ENCODE measurements at places on chromosomes 2 and 18.

DNA sequence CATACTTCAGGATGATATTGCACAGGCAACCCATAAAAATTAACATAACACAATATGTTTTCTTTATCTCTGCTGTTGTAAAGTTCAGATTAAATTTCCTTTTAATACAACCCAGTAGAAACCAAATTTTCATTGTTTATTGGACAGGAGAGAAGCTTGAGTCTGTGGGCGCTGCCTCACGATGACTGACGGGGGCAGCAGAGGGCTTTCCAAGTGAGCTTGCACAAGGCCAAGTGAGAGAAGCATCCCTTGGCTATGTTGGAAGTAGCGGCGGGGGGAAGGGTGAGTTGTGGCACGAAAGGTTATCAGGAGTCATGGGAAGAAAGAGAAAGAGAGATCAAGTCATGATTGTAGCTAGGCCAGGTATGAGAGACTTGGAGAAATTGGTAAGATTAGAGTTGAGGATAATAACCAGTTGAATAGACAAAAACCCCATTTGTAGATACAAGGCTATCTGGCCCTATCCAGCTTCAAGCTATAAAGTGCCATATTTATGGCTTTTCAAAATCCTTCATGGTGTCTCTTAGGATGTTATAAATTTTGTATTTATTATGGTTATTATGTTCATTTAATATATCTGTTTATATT lies 413.7 kb upstream of the FAM98A start:
- DNase-seq: peak; percentile 4

DNA sequence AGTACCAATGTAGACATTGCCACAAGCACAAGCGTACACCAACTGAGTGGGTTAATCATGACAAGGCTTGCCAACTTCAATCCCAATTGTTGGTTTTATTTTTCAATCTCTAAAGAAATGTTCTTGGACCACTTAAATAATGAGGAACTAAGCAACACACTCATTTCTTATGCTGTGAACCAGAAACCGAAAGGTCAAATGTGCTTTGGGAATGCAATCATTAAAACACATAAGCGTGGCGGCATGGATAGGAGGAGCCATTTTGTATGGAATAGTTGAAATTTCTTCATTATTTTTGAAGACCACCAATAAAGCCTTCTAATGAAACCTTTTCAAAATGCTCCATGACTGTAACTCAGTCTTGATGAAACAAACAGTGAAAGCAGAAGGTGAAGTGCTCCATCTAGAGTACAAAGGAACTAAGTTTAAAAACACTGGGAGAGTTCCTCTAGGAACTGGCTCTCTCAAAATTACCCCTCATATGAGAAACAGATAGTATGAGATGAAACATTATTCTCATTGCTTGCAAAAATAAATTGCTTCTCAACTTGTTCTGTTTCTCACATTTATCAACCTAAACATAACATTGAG lies 113.2 kb upstream of the CHST9 start:
- no peak for DNase-seq

- no peak for DNase-seq
Observed at GRCh38 chr2:181126311-181126868, 146.0 kb downstream of the UBE2E3 start.

DNA sequence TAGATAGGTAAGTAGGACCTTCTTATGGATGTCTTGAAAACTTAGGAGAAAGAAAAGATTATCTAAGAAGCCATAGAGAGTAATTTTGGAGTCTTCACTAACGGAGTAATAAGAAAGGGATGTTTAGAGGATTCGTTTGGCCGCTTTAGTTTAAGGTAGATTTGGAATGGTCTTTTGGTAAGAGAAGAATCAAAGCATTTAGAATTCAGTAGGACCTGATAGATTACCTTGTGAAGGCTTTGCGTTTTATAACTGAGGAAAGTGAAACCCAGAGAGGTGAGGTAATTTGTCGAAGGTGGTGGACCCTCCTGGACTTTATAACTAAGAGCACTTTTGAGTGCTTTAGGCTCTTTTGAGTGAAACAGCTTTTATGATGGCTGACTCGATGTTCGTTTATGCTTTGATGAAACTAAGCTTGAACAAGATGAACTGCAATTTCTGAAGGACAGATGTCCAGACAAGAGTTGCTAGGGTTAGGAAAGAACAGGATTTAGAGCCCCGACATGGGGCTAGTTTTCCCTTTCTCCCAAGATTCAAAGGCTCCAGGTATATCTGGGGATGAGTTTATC lies 1.3 kb downstream of the MYL12B start:
- no peak for DNase-seq

DNA sequence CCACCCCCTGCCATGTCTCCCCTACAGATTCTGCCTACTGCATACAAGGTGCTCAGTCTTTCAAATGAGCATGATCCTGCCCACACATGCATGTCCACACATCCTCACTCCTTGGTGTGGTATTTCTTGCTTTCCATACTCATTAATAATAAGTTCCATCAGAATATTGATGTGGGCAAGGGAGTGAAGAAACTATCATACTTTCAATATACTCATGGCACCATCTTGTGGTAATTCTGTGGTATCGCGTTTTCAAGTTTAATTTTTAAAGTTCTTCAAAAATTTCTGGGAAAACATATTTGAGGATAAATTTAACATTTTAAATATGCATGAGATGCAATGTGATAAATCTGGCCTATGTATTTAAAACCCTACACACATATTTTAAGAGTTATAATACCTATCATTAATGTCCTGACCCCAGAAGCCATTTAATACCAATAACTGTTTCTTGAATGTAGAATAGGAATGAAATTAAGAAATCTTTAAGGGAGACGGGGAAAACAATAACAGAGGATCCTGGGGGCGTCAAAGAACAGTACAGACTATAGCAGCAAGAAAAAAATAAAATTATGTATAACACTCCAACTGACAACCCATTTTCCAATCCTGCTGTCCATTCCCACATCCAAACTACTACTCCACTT lies 110.1 kb downstream of the ZNF385B start:
- peak; percentile 19 for DNase-seq

DNA sequence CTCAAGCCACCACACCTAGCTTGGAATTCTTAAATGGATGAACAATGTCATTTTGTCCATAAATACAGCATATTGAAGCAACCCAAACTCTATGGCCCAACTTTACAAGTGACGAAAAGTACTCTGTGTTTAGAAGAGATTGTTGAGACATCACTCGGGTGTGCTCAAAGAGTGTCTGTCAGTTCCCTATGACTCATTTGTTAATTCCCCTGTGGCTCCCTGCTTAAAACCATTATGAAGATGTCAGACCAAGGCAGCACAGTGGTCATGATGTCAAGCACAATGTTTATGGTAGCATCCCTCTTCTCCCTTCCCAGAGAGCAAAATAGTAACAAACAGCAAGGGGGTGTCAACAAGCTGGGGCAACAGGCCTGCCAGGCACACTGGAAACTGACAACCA lies 3.0 kb downstream of the LYG1 start:
- peak; percentile 8 for DNase-seq

DNA sequence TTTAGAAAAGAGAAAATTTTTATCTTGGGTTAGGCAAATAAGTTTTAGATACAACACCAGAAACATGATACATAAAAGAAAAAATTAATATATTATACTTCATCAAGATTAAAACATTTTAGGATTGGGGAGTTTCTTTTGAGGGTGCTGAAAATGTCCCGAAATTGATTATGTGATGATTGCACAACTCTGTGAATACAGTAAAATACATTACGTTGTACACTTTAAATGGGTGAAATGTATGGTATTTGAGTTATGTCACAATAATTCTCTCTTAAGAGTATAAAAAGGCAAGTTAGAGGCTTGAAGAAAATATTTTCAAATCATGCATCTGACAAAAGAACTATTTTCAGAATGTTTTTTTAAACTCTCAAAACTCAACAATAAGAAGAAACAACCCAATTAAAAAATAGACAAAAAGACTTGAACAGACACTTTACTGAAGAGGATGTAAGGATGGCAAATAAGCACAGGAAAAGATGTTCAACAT lies 36.2 kb upstream of the INO80C start:
- DNase-seq: no peak

DNA sequence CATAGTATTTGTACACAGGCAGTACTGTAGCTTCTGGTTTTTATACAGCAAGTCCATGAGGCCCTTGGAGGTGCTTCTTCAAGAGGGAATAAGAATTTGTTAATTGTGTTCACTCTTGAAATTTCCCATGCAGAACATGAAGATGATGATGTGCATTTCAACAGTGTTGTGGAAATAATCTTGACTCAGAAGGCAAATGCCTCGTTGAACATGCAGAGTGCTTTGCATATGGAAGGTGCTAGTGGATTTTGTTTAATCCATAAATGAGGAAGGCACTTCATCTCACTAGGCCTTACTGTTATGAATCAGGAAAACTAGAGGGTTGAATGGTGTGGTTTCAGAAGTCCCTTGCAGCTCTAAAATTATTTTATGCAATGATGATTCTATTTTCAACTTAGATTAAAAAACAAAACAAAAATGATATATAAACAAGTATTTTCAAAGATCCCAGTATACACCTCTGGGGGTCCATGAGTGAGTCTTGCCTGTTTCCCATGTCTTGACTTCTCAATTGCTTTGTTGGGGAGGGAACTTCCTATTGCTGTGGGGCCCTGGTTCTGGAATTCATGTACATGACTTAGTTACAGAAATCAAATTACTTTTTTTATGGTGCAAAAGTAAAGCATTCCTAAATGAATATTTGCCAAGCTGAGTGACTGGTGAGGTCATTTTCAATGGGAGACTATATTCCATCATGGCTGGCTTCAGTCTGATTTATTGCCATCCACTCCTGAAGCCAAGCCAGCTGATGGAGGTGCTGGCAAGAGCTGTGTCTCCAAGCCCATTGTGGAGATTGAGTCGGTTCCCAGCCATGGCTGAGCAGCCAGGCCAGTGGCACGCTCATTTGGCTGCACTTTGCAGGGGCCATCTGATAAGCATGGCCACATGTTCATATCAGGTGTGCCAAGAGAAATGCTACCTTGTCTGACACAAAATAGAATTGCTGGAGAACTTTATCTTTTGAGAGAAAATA lies 56.5 kb downstream of the MGAT5 start:
- DNase-seq: no peak

- no peak for DNase-seq
Observed at GRCh38 chr2:22282220-22282619, 1102.8 kb upstream of the KLHL29 start.

DNA sequence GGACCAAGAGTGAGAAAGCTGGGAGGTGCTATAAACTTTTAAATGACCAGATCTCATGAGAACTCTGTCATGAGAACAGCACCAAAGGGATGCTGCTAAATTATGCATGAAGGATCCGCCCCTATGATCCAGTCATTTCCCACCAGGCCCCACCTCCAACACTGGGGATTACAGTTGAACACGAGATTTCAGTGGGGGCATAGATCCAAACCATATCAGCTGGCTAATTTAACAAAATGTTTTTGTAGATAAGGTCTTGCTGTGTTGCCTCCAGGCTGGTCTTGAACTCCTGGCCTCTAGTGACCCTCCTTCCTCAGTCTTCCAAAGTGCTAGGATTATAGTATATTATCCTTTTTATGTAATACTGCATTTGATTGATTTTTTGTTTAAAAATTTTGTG lies 56.0 kb downstream of the NBEAL1 start:
- DNase-seq: no peak

DNA sequence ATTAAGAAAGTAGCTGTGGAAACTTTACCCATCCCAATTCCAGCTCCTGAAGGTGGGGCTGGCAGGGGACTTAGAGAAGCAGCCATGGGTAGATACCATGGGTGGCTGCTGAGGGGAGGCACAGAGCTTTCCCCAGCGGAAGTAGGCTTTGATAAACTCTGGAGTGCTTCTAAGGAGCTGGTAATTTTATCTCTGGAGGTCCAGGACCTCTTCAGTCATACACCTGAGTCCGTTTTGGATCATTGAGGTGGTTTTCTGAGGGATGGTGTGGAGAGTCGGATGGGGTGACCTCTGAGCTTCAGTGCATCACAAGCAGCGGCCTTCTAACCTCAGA lies 36.7 kb upstream of the BMP10 start:
- no peak for DNase-seq

- no peak for DNase-seq
Observed at GRCh38 chr2:118718921-118719320, 128.5 kb downstream of the EN1 start.

DNA sequence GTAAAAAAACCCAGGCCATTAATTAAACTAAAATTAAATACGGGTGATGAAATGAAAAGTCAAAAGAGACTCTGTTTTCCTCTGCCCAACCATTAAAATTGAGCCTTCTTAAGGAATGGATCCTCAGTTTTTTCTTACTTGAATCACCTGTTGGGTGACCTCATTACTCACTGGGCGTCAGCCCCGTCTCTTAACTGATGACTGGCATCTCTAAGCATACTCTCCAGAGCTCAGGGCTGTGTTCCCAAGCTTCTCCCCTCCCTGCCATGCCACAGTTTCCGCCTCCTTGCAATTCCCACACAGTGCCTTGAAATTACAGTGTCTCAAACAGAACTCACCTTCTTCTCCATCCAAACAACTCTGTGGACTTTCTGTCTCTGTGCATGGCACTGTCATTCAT lies 421.1 kb upstream of the CELF4 start:
- DNase-seq: no peak

DNA sequence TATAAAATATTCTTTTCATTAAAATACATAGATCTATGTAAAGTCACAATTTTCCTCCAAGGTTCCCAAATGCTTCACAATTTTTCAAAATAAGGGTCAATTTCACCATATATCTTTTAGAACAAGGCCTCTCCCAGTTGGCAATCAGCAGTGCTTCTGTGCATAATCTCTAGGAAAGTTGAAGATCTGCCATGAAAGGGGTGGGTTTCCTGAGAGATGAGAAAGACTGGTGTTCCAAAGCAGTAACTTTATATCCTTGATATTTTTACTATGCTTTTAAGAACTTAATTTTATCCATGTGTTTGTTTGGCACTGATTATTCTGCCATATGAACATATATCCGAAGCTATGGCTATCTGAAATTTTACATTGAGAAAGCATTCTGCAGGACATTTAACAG lies 199.4 kb upstream of the CYP26B1 start:
- no peak for DNase-seq

- DNase-seq: no peak
Observed at GRCh38 chr2:183594150-183594549, 469.9 kb downstream of the NUP35 start.

DNA sequence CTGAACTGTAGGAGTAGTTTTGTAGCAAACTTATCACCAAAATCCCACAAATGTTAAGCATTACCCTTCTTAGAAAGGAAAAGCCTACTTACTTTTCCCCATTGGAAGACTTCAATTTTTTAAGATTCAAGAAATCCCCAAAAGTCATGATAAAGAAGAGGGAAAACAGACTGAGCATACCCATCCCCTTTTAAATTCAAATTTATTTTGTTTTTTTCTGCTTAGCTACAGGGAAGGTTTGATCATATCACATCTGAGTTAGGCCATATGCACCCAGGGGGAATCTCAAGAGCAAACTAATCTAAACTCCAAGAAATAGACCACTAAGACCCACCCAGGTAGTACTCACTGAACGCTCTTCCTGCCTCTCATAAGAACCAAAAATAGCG lies 174.6 kb downstream of the TGIF1 start:
- DNase-seq: no peak

- no peak for DNase-seq
Observed at GRCh38 chr18:78160961-78161656, 818.5 kb upstream of the SALL3 start.

DNA sequence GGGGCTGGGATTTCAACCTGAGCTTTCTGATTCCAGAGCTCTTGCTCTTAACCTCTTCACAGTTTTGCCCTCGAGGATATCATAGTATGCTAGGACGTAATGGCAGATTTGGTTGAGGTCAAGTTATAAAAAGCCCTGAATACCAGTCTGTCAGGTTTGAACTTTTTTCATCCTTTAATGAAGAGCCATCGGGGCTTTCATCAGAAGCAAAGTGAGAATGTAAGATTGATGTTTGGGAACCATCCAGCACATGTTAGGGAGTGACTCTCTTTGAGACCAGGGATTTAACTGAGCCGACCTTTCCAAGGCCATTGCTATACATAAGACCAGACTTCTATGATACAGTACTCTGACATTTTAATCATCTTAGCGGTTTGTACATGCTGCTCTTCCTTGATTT lies 142.5 kb downstream of the TTC27 start:
- DNase-seq: no peak

Measured in hepatic stellate cell (primary cell).